ENCODE measurements at places on chromosomes 3 and 15.

GRCh38 chr15:40927495-40927872 lies 1.7 kb upstream of the DLL4 start:
- peak; percentile 40 for DNase-seq

DNA sequence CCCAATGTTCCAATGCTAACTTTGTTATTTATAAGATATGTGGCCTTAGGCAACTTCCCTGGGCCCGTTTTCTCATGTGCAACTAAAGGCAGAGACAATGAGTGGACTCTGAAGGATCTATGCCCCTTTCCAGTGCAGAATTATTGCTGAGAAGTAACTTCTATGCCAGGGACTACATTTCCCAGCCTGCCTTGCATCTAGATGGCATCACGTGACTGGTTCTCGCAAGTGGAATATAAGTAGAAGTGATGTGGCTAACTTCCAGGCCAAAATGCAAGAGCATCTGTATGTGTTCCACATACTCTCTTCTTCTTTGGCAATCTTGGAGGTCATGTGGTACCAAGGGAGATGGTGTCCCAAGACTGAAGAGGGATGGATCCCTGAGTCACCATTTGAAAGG lies 674.4 kb downstream of the NTRK3 start:
- DNase-seq, result no peak

DNA sequence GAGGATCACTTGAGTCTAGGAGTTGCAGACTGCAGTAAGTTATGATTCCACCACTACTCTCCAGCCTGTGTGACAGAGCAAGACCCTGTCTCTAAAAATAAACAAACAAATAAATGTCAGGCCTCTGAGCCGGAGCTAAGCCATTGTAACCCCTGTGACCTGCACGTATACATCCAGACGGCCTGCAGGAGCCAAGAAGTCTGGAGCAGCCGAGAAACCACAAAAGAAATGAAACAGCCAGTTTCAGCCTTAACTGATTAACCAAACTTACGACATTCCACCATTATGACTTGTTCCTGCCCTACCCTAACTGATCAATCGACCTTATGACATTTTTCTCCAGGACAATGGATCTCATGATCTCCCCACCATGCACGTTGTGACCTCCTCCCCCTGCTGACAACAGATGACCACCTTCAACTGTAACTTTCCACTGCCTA lies 32.5 kb upstream of the ZKSCAN7 start:
- no peak for DNase-seq

GRCh38 chr3:127671523-127672428 lies 976 bp upstream of the ABTB1 start:
- no peak for DNase-seq

- no peak for DNase-seq
These were observed 934.9 kb upstream of the CADM2 start for GRCh38 chr3:84023842-84024241.

- DNase-seq, result no peak
These were observed 854 bp upstream of the NPTN start for GRCh38 chr15:73633991-73634495.

DNA sequence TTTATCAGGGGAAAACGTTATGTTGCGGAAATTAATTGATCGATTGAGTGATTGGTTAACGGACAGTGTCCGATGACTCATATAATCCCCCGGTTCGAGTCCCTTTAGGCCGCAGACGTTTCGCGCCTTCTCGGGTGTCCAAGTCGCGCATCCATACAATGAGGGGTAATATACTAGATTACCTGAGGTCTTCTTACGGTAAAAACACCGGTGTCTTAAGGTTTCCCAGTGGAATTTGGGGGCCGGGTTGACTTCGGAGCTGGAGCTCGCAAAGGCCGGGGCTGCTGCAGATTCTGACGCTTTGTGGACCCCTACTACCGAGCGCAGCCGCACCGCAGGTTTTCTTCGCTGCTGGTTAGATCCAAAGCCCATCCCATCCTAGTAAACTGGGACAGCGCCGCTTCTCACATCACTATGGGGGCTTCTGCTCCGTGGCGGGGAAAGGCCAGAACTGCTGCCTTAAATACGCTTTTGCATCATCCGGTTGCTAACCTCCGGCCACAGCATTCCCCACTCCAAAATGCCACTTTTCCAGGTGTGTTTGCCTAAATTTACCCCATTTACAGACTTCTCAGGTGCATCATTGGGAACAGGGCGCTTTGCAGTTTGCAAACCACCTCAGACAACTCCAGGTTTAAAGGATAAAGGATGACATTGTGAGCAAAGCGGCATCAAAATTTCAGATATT lies 858 bp upstream of the SACM1L start:
- peak; percentile 78 for DNase-seq

DNA sequence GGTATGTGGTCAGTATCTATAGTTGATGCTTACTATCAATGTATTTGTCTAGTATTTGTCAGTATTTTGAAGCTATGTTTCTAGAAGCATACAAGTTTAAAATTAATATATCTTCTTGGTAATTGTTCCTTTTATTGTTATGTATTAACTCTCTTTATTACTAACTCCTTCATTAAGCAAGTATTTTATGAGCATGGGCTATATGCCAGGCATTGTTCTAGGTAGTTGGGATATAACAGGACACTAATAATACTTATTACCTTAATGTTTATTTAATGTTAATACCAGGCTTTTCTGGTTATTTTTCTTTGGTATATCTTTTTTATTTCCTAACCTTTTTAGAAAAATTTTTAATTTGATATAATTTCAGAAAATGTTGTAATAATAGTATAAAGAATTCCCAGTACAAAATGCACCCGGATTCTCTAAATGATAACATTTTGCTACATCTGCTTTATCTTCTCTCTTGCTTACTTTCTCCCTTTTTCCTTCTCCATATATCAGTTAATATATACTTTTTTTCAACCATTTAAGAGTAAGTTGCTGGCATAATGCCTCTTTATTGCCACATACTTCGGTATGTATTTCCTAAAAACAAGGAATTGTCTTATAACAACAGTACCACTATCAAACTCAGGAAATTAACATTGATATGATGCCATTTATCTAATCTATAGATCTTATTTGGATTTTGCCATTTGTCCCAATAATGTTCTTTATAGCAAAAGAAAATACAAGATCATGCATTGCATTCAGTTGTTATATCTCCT lies 30.9 kb downstream of the LRRC49 start:
- DNase-seq, result no peak

- no peak for DNase-seq
These were observed 1.7 kb upstream of the SLC9A9 start for GRCh38 chr3:143849854-143850549.

All from NCI-H1092 treated with DMSO at 0.1 percent for 48 hours (cell line).